ENCODE measurements at places on chromosomes 16 and 17.

GRCh38 chr16:7324321-7324720 lies 8.3 kb upstream of the RBFOX1 start:
- no peak for DNase-seq

DNA sequence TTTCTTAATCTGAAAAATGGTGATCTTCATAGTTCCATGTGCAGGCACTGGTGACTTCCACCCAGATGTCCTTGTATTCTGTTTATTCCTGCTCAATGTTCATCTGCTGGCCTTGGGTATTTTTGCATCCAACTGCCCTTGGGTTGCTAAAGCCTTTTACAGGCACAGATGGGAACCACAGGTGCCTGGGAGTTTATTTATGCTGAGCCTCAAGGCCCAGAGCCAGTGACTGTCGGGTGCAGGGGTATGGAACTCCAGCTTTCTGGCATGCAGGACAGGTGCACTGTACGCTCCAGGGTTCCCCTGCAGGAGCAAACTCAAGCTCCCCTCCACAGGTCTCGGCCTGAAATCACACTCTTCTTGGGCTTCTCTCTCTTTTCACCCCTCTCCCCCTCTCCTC lies 22.3 kb downstream of the DYNLRB2 start:
- DNase-seq: no peak

DNA sequence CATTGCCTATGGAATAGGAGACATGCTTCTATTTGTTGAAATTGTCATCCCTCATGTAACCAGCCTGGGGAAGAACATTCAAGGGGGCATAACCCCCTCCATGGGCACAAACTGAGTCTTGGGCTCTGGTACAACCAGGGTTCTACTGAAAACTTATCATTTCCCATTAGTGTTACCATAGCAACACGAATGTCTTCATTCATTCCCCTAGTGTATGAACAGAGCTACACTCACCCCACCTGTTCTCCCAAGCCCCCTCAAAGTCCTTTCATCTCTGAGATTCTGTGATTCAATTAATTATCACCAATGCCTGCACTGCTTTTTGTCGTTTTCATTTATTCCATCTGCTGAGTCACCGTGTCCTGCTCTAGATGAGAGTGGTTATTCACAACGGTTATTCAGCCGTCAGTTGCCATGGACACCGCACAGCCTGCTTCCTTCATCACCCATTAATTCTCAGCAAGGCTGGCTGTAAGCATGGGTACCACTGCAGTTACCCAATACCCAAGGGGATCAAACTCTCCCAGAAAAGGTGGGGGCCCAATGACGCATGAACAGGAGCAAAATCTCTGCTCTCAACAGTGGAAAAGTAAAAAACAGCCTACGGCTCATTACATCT lies 1.6 kb upstream of the GAST start:
- no peak for DNase-seq

DNA sequence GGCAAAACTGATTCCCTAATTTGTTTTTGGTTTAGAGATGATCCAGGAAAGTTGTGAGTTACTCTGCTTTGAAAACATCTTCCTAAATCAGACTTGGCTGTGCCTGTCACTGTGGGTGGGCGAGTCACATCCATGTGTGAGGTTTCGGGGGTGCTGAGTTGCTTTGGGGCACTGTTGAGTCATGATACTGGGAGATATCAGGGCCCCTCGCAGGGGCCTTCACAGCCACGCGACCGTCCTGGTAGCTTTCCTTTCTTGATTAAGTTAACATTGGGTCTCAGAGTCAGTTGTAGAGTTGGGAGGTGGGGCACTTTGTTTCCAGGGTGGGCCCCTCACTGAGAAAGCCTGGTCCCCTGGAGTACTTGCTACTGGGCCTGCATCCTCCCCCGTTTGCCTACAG lies 58.3 kb upstream of the LGALS9 start:
- no peak for DNase-seq

- DNase-seq: no peak
These were observed 151.3 kb downstream of the RPTOR start for GRCh38 chr17:80695979-80696378.

DNA sequence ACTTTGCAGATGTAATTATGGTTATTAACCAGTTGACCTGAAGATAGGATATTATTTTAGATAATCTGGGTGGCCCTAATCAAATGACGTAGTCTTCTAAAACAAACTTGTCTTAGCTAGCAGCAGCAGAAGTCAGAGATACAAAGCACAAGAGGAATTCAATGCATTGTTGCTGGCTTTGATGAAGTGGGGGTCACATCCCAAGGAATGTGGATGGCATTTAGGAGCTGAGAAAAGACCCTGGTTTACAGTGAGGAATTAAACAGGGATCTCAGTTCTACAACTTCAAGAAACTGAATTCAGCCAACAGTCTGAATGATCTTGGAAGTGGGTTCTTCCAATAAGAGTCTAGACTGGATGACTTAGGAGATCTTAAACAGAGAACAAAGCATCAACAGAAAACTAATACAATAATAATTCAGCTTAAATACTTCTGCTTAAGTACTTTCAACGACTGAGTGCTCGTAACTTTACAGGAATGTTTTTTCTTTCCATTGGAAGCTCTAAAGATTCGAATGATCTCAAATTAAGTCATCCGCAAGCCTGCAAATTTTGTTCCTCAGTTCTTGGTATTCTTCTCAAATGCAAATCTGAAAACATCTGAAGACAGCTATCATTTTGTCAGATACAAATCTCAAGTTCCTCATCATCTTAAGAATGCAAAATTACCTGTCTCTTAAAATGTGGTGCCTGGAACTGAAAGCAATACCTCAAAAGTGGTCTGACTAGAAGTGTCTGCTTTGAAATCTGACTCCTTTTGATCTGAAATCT lies 3.3 kb downstream of the C16orf46 start:
- no peak for DNase-seq

GRCh38 chr17:69643686-69644085 lies 229.2 kb downstream of the MAP2K6 start:
- DNase-seq: no peak

- DNase-seq: no peak
These were observed 114.9 kb upstream of the CACNG5 start for GRCh38 chr17:66720027-66720426.

DNA sequence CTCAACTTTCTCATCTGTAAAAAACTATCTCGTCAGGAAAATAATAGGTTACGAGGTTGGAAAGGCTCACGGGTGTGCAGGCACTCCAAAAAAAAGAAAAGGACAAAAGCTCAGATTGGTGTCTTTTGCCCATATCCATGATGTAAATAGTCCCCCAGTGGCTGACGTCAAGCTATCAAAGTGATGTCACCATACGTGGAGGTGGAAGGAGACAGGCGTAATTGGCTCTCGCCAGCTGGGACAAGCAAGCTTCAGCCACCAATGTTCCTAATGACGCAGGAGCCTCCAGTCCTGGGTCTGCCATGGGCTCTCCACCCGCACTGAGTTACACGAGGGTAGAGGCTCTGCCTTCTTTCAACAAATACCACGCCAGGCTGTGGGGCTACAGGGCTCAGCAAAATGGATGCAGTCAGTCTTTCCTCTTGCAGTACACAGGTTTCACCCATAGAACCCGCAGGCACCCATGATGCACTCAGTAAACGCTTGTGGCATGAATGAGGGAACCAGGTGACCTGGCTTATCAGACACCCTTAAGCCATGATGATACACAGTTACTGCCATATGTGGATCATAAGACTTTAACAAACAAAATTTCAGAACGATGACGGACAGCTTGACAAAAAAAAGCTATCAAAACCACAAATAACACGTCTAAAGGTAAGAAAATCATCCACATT lies 50.5 kb downstream of the COTL1 start:
- no peak for DNase-seq
